ENCODE measurements at places on chromosomes 5 and 9. TPM values are rescaled to one million over a fixed set of nuclear protein-coding genes. Genes with fewer than 3 reads are reported as not detected.

The NCS1 gene
- total RNA-seq, result 95.3 TPM

The LCN1 gene
- not detected for total RNA-seq

The PFN3 gene
- total RNA-seq, result not detected

The SGCD gene
- total RNA-seq, result 8.2 TPM

The IFNK gene
- total RNA-seq, result not detected

The NR5A1 gene
- not detected for total RNA-seq

The PCDHAC1 gene
- total RNA-seq, result 0.71 TPM

The TAS2R1 gene
- not detected for total RNA-seq

The F2RL1 gene
- 0.16 TPM for total RNA-seq

The POU5F2 gene
- total RNA-seq, result 3.2 TPM

The CWC27 gene
- total RNA-seq, result 19.1 TPM

The PCDHGC5 gene
- 2.1 TPM for total RNA-seq

The SCGB3A2 gene
- not detected for total RNA-seq

The KCNIP1 gene
- 1.4 TPM for total RNA-seq

The STRBP gene
- 18.2 TPM for total RNA-seq

The RNF183 gene
- total RNA-seq, result not detected

The AJM1 gene
- total RNA-seq, result 4.3 TPM

The SIT1 gene
- 0.81 TPM for total RNA-seq

The ANKRD20A1 gene
- total RNA-seq, result 1.4 TPM

The IFNA8 gene
- total RNA-seq, result not detected

The HRH2 gene
- 1.1 TPM for total RNA-seq

The GADD45G gene
- 5.7 TPM for total RNA-seq

The FCN2 gene
- total RNA-seq, result not detected

The CFAP157 gene
- total RNA-seq, result not detected

The CKS2 gene
- 9.5 TPM for total RNA-seq

The ANKRD18A gene
- under 0.01 TPM for total RNA-seq

The NXNL2 gene
- not detected for total RNA-seq

The XPA gene
- 29.9 TPM for total RNA-seq

The CCDC112 gene
- 10.7 TPM for total RNA-seq

The ACOT12 gene
- not detected for total RNA-seq

The HNRNPA0 gene
- total RNA-seq, result 11.1 TPM

The SOX30 gene
- total RNA-seq, result 0.33 TPM

The ECSCR gene
- total RNA-seq, result 6.1 TPM

The SPINK5 gene
- total RNA-seq, result not detected

The RNF208 gene
- total RNA-seq, result 1.1 TPM

The GNA14 gene
- 15.0 TPM for total RNA-seq

The CDH6 gene
- 2.9 TPM for total RNA-seq

The UGT3A2 gene
- total RNA-seq, result not detected

The KIF24 gene
- 0.66 TPM for total RNA-seq

The PLEKHG4B gene
- total RNA-seq, result 0.49 TPM

The CYSRT1 gene
- total RNA-seq, result 0.33 TPM

The PCDHB9 gene
- 2.1 TPM for total RNA-seq

The GGTA1 gene
- total RNA-seq, result 7.2 TPM

The PLAA gene
- 20.8 TPM for total RNA-seq

The MYOZ3 gene
- total RNA-seq, result 0.55 TPM

The HRCT1 gene
- 2.6 TPM for total RNA-seq

The PCDHB15 gene
- total RNA-seq, result 7.3 TPM

The PCDHA12 gene
- 0.54 TPM for total RNA-seq

The ADRA1B gene
- 1.8 TPM for total RNA-seq

The MAP1B gene
- total RNA-seq, result 98.6 TPM

The MARCOL gene
- not detected for total RNA-seq

Data from sigmoid colon (tissue), 7 donors.